Renal pelvis (tissue), 12 donors: ENCODE measurements at places on chromosomes 13 and 19.

GRCh38 chr13:57017357-57017756, 123.4 kb upstream of the PRR20A start:
- no peak for DNase-seq

GRCh38 chr13:106517109-106517847, 18.2 kb downstream of the EFNB2 start:
- no peak for DNase-seq

DNA sequence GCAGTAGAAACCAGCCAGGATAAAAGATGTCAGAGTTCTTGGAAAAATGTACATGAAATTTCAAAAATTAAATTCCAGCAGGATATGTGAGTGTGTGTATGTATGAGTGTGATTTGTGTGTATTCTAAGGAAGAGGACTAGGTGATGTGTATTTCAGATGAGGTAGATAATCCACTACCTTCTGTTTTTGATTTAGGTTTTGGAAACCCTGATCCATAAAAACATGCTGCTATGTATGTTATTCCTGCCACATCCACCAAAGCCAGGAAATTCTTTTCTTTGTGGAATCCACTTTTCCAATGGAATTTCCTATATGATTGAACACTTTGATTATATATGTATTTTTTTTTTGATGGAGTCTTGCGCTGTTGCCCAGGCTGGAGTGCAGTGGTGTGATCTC, 276.9 kb downstream of the UQCRFS1 start:
- DNase-seq = no peak

DNA sequence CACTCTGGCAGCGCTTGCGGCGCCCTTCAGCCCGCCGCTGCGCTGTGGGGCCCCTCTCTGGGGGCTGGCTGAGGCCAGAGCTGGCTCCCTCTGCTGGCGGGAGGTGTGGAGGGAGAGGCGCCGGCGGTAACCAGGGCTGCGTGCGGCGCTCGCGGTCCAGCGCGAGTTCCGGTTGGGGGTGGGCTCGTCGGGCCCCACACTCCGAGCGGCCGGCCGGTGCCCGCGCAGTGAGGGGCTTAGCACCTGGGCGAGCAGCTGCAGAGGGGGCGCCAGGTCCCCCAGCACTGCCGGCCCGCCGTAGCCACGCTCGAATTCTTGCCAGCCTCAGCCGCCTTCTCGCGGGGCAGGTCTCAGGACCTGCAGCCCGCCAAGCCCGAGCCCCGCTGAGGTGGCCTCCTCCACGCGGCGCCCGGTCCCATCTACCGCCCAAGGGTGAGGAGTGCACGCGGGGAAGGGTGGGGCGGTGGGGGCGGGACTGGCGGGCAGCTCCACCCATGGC, 879.0 kb upstream of the SLITRK5 start:
- DNase-seq = no peak
